ENCODE measurements at places on chromosomes 5 and 9. TPM values are rescaled to one million over a fixed set of nuclear protein-coding genes. Genes with fewer than 3 reads are reported as not detected.
A peak's percentile ranks its signal among the peaks of the same experiment; 100 is the strongest.

Gene TAF11L10
- not detected for total RNA-seq

Gene OR1J2
- total RNA-seq, result not detected

GRCh38 chr5:94481059-94481458, 137.3 kb downstream of the KIAA0825 start:
- no peak for DNase-seq

DNA sequence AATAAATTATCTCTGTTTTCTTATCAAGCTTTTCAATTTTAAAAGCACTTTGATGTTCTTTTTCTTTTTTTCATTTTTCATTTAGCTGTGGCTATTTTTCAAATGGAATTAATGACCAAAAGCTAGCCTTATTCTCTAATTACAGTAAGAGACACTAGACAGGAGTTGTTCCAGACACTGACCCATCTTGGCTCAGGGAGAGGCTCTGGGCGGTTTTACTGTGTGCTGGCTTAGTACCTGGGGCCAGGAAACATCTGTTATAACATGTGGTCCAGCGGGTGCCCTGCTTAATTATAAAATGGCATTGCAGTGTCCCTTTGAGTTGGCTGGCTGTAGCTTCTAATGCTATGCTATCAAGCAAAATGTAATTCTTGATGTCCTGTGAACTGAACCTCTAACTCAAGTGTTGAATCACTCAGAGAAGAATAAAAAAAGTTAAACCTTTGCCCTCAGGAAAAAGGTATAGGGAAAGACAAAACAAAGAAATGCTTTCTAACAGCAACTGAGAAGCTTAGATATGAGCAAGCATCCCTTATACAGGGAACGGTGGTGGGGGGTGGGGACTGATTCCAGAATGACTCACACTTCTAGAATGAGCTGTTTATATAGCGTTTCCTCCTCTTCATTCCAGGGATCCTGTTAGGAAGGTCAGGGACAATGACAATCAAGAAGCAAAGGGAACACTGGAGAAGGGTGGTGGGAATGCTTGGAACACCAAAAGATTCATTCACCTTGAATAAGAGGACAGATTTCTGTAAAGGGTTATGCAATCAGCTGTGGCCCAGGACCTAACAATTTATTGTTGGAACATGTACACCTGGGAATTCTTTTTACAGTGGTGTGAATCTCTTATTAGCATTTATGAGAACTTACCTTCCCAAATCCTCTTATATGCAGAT, 58.7 kb upstream of the NFIB start:
- peak; percentile 88 for DNase-seq

DNA sequence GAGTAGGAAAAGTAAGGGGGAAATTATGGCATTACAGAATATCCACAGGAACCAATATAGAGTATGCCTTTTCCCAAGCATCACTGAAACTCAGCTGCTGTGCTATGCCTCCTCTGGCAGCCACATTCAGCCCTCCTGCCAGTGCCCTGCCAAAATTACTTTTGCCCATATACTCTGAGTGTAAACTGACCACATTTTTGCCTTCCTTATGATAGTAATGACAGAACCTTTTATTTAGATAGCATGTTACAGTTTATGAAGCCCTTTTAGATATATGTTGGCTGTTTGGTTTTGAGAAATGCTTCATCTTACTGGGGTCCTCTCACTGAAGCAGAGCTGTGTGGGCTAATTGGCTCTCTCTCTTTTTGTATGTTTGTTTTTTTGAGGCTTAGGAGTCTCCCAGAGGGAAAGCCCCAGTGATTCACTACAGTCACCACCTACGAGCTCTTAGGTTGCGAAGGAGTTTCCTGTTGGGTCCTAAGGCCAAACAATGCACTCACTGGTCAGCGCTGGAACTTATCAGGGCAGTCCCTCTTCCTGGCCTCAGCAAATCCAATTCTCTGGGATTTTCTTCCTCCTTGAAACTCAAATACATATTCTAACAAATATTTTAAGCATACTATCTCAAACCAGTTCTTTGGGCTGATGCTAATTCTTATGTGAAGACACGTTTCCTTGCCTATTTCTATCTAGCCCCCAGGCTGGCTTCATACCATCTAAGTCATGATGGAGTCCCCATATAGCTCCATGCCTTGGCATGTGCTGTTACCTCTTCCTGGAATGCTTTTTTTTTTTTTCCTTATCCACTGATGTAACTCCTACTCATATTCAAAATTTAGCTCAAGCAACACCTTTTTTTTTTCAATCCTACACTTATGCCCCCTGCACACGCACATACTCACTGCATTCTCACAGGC, 3.7 kb downstream of the PHF24 start:
- peak; percentile 91 for DNase-seq

Data from bronchial epithelial cell (primary cell).